ENCODE measurements at places on chromosomes 7 and 10.

DNA sequence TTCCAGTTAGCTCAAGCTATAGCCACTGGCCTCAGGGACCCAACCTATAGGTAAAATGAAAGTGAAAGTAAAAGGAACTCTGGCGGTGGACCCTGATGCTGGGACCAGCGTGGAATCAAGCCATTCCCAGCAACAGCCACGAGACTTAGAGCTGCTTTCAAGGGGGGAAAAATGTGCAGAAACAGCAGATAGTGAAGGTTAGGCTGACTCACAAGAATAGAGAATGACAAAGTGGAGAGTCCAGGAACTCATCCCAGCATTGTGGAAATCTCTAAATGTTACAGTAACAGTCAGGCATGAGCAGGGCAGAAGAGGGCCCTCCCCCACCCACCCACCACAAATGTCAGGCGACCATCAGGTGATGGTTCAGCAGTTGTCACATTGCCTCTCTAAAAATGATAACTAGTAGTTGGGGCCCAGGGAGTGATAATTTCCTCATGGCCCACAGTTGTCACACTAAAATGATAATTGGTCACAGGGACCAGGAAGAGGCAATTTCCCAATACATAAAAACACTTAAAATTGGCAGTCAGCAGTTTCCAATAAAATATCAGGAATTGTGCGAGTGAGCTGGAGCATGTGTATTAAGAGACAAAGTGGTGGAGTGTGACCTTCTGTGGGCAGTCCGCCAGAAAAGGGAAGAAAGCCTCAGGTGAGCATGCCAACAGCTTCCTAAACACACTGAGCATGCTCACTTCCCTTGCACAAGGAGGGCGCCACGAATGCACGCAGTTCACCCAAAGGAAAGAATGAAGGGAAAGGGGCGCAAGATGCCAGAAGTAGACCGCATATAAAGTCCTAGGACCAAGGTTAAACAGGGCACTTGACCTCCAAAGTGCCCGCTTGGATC, 129.8 kb upstream of the PPP1R3A start:
- no peak for DNase-seq

- no peak for DNase-seq
Measured at GRCh38 chr10:133002685-133003084, 60.3 kb upstream of the CFAP46 start.

- DNase-seq: no peak
Measured at GRCh38 chr10:119515511-119516045, 26.9 kb downstream of the RGS10 start.

DNA sequence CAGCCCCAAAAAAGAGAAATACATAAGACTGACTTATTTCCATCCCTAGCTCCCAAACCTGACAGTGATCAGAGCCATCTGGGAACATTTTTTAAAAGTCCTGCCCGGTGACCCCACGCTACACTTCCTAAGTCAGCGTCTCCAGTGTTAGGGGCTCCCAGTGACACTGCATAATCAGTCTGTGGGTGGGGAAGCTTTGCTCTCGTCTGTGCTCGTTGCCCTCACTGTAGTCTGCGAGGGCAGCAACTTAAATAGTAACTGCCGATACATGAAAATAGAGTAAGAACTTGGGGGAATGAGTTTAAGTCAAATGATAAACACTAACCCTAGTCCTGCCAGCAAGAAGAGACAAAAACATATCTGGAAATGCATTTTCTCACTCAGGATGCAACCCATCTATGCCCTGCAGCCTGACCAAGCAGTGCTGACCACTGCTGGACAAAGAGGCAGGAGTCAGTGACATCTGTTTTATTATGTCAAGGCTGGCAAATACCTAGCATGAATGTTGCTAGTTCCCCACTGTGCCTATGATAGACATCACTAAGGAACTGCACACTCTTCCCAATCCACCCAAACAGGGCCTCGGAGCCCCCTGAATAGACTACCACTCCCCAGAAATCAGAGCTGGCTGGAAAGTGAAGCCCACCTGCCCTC, 18.7 kb downstream of the ERCC6 start:
- no peak for DNase-seq

DNA sequence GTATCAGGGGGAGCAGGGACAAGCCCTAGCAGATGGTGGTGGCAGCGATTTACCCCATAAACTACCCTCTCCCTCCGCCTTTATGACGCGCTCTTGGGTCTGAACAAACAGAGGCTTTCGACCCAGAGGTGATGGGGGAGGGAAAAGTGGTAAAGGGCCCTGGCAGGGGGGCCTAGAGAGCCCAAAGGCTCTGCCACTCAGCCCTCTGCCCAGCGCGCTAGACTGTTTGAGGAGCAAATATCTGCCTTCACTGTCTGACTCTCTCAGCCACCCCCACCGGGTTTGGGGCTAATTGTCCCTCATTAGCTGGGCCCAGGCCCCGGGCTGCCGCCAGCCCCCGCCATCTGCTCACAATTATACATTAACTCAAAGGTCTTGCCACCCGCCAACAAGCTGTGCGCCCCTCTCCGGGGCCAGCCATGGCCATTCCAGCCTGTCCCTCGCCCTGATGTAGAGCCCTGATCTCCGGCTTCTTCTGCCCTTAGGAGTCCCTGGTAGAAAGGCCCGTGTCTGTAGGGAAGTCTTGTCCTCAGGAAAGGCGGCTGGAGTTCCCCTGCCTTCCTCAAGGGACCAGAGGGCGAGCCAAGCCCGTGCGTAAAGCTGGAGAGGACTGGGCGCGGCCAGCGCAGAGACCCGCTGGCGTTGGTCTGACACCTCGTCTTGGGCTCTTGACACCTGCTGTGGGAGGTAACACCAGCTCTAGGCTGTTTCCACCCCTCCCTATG, 1.9 kb upstream of the PAX4 start:
- no peak for DNase-seq

DNA sequence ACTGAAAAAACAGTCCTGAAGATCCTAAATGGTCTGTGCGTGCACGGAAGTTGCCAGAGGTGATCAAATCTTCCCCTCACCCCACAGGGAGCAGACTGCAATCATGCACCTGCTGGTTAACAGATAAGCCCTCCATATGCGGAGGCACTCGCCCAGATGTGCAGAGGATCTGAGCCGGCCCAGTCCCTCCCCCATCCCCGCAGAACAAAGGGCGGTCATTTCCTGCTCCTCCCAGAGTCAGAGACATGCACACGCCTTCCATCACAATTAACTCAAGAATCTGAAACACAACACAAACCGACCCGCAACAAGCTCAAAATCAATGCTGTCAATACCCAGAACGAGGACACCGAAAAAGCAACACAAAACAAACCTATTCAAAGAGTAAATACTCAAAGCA, 24.2 kb downstream of the CRTAC1 start:
- no peak for DNase-seq

DNA sequence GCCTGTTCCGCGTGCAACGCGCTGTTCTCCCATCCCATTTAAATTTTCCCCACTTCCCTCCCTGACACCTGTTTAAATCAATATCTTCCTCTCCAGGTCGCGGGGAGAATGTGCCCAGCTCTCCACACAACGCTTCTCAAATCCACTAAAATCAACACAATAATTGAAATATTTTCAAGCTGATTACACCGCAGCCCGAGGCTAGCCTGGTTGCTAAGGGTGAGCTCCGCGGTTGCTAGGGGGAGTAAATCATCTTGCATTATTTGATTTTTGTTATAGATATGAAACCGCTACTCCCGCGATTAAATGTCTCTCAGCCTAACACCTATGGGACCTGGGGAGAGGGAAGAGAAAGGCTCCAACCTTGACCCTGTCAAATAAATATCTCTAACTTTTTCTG, 36.2 kb downstream of the UNCX start:
- no peak for DNase-seq

DNA sequence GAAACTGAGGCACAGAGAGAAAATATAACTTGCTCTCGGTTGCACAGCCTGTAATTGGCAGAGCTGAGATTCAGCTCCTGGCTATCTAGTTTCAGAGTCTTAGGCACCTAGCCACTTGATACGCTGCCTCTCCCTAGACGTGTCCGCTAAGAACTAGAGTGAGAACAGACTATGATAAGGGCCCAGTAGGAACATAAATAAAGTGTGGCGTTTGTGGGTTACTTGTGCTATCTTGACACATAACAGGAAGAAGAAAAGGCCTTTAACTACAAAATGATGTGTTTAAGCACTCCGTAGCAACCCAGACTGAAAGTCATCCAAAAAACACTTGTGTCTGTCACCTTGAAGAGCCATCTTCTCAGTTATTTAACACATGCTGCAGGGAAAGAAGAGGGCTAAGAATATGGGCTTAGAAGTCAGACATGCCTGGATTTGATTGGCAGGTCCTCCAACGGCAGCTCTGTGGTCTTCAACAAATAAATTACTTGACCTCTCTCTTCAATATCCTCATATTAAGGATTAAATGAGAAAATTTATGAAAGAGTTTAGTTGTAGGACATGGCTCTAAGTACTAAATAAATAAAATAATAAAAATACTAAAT, 96.2 kb downstream of the SGMS1 start:
- no peak for DNase-seq

DNA sequence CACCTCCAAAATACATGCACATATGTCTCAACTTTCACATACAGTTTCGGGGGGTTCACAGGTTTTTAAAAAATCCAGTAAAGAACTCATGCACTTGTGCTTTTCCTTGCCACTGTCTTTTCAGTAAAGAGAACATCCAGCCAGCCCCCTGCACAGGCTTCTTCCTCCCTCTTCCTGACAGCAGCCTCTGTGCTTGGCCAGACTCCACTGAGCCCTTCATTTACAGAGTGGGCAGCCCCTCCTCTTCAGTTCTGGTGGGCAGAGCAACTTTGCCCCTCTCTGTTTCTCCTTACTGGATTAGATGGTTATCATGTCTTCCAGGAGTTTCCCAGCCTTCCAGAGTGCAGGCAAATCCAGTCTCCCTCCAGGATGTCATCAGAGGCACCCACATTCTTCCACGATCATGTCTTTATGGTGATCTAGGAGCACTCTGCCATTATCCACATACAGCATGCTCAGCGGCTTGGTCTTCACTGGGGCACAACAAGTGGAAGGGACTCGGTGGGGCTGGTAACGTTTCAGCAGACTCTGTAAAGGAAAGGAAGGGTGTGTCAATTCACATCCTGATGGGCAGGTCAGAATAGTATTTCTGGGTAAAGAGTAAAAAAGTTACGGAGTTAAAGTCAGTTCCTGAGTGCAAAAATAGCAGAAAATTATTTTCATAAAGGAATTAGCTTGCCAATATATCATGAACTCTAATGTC, 8.8 kb downstream of the NODAL start:
- no peak for DNase-seq

DNA sequence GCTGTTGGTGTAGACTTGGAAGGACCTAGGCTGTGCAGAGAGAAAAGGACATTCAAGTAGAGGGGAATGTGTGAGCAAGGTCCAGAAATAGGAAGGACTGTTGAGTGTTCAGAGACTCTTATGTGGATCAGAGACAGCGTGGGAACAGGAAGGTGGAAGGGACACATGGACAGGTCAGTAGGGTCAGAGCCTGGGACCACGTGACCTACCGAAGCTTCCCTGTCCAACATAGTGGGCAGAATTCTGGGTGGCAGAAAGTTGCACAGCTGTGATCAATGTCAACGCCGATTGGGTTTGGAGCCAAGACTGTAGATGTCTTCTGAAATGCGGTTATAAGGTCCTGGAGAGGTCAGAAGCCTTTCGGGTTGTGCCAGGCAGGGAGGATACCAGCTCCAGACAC, 195.9 kb upstream of the MKI67 start:
- no peak for DNase-seq

- no peak for DNase-seq
Measured at GRCh38 chr10:18341055-18341454, 200.8 kb downstream of the CACNB2 start.

DNA sequence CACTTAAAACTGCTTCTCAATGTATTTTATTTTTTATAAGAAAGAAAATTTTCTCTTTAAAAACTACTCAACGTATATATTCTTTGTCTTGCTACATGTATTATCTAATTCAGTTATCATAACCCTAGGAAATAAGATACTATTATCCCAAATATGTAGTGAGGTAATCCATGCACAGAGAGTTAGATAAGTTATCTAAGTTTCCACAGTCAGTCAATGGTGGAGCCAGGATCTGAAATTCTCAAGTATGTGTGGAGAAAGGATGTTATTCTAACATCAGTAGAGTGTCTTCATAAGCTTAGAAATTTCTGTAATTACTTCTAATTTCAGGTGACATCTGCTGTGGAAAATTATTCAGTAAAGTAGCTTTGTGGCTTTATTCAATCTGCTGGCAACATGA, 239.9 kb downstream of the CSTF2T start:
- no peak for DNase-seq

GRCh38 chr7:24574950-24575349, 1.7 kb downstream of the PALS2 start:
- DNase-seq: no peak

- DNase-seq: no peak
Measured at GRCh38 chr7:43700646-43701499, 28.4 kb downstream of the COA1 start.

All from osteocyte (in vitro differentiated cells).